ENCODE measurements at places on chromosomes 13 and 19.

DNA sequence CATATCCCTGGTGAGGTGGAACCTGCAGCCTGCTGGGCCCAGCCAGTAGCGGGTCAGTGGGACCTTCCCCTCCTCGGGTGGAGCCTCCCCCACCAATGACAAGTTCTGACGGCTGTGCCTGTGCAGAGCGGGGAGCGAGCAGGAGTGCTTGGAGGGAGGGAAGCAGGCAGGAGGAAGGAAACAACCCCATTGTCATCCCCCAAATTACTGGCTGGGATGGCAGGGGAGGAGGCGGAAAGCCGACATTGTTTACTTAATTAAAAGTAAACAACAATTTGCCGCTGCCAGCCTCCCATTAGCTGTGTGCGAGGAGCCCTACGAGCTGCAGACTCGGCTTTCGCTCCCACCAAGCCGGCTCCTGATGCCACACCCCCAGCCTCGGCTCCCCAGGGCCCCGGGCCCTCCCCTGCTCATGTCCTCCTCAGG, 45.5 kb downstream of the LYL1 start:
- no peak for DNase-seq

GRCh38 chr19:54035215-54036178, 28.2 kb downstream of the VSTM1 start:
- no peak for DNase-seq

GRCh38 chr13:43347877-43348276, 324.5 kb downstream of the DNAJC15 start:
- no peak for DNase-seq

DNA sequence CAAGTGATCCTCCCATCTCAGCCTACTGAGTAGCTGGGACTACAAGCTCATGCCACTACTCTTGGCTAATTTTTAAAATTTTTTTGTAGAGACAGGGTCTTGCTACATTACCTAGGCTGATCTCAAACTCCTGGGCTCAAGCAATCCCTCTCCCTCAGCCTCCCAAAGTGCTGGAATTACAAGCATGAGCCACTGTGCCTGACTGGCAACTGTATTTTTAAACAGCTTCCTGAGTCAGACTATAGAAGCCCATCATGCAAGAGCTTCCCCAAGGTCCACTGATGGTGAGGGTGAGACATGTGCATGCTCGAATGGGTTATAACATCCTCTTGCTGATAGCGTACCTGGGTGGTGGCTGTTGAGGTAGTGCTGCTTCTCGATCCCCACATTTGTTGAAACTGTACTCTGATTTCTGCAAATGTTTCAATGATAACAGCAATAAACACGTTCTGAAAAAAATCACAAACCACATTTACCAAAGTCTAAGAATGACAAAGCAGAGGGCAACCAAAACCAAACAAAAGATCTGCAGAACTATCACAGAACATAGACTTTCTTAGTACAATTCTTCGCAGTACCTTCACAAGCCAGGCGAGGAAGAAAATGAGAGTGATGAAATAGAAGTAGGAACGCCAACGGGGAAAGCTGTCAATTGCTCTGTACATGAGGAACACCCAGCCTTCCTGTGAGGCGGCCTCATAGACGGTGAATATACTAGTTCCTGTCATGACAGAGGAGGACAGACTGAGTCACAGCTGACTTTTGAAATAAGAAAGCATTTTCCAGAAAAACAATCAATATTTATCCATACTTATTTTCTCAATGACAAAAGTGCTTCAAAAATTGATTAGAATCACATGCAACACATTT, 124.4 kb downstream of the NALCN start:
- no peak for DNase-seq

GRCh38 chr19:16661480-16662034, 618 bp downstream of the TMEM38A start:
- no peak for DNase-seq

DNA sequence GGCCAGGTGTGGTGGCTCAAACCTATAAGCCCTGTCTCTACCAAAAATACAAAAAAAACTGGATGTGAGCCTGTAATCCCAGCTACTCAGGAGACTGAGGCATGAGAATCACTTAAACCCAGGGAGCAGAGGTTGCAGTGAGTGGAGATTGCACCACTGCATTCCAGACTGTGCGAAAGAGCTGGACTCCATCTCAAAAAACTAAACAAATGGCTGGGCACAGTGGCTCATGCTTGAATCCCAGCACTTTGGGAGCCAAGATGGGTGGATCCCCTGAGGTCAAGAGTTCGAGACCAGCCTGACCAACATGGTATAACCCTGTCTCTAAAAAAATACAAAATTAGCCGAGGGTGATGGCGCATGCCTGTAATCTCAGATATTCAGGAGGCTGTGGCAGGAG, 34.9 kb upstream of the ZNF83 start:
- no peak for DNase-seq

DNA sequence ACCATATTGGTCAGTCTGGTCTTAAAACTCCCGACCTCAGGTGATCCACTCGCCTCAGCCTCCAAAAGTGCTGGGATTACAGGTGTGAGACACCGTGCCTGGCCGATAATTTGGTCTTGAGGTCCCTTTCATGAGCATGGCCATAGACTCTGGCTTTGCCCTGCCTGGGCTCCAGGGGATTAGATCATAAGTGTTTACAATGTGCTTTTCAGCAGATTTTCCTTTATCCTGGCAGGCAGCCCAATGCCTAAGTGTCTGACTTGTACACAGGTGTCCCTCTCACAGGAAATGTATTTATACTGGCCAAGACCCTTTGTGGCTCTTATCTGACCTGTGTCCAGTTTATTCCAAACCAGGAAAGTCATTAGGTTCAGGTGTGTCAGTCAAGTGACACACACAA, 15.9 kb downstream of the BCAM start:
- no peak for DNase-seq

DNA sequence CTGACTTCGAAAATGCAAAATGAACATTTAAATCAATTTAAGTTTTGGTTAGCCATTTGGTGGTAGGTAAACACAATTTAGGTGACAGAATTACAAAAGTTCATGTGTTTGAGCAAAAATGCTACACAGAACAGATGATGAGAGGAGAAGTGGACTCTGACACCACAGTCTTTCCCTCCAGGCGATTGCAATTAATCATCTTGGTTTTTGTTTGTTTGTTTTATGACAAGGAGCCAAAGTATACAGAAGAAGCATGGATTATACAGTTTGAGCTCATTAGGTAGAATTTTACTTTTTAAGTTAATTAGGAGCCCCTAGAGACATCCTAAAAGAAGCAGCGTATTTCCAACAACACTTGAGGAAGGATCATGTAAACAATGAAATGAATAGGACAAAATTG, 49.3 kb upstream of the FREM2 start:
- DNase-seq, result no peak

DNA sequence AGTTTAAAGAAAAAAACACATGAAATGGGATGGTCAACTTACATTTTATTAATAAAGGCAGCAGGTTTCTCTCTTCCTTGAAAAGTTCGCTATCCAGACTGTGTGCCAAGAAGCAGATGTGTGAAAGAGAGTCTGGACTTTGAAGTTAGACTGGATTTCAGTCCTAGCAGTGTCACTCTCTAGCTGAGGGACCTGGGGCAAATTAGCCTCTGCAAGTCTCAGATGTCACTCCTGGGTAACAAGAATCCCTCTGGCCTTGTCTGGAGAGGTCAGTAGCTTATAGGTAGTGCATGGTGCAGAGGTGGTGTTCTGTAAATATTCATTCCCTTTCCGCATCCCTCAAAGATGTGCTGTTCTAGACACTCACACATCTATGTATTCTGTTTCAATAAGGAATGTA, 187.6 kb upstream of the RNF113B start:
- DNase-seq, result no peak

DNA sequence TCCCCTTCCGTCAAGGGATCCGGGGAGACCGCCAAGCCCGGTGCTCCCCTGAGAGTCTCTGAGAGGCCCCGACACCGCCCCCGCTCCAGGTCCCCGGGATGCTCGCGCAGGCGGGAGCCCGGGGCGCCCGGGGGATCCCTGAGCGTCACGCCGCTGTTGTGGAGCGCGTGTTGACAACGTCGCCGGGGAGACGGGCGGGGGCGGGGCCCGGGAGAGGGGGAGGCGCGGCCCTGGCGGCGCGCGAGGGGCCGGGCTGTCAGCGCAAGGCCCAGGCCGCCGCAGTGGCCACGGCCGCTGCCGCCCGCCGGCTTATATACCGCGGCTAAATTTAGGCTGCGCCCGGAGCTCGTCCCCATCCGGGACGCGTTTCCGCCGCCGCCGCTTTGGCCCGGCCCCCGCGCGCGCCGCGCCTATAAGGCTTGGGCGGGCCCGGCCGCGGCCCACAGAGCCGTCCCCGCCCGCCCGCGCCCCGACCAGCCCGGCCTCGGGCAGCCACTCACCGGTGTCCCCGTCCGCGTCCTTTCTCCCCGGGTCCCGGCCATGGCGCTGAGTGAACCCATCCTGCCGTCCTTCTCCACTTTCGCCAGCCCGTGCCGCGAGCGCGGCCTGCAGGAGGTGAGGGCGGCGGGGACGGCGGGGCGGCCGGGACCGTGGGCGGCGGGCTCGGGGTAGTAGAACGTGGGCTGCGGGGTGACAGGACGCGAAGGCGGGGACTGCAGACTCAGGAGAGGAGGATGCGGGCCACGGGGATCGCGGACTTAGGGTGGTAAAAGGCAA, at the start of gene KLF2:
TSS of gene KLF2 (plus strand) at position 443 of the 777 bp plus-strand sequence. CDS start at position 541, 98 bp downstream.
- peak; percentile 86 for DNase-seq

DNA sequence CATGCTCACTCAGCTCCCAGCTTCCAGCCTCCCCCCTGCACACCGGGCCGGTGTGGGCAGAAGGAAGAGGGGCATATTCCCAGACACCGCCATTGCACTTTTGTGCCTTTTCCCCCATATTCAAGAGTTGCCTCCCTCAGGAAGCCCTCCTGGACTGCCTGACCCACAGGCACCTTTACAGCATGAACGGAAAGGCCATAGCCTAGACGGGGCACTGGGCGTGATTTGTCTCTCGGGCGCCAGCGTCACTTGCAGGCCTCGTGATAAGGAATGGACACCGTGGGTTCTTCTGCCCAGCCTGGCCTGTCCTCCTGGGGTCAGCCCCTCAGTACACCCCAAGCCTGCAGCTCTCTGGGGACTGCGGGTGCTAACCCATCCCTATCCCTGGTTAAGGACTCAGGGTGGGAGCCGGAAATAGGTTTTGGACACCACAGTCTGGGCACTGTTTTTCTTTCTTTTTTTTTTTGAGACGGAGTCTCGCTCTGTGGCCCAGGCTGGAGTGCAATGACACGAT, 933 bp upstream of the UQCR11 start:
- DNase-seq, result no peak

- peak; percentile 47 for DNase-seq
Observed at GRCh38 chr19:47719047-47719859, 6.0 kb downstream of the EHD2 start.

GRCh38 chr13:21739771-21740170, 68.9 kb downstream of the FGF9 start:
- no peak for DNase-seq

GRCh38 chr13:77698201-77699058, 943 bp downstream of the SLAIN1 start:
- peak; percentile 41 for DNase-seq

- DNase-seq, result no peak
Observed at GRCh38 chr13:44268980-44269379, 104.6 kb upstream of the SERP2 start.

GRCh38 chr13:24650161-24650560, 30.0 kb upstream of the ATP12A start:
- DNase-seq, result no peak

DNA sequence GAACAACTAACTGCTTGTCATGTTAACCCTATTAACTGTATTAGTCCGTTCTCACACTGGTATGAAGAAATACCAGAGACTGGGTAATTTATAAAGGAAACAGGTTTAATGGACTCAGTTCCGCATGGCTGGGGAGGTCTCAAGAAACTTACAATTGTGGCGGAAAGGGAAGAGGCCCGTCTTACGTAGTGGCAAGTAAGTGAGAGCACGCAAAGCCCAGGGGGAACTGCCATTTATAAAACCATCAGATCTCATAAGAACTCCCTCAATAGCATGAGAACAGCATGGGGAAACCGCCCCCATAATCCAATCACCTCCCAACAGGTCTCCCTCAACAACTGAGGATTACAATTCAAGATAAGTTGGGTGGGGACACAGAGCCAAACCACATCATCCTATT, 34.7 kb downstream of the PHF11 start:
- DNase-seq, result no peak

GRCh38 chr13:23268441-23268840, 87.7 kb downstream of the SGCG start:
- no peak for DNase-seq

GRCh38 chr19:46925548-46925950, 64.8 kb downstream of the ARHGAP35 start:
- no peak for DNase-seq

- no peak for DNase-seq
Observed at GRCh38 chr13:112740502-112741131, 50.8 kb downstream of the ATP11A start.

DNA sequence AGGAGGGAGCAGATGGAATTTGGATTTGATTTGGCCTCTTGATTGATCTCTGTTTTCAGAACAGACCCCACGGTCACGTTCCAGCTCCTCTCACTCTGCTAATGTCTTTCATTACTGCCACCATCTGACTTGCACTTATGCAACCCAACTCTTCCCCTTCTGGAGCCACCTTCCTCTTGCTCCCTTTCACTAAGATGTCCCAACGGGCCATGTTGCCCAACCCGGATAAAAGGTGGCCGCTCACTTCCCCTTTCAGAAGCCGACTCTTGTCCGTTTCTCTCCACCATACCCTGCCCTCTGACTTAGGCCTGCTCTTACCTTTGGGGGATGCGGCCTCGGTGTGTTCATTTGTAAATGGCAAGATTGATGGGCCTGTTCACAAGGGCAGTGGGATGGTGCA, 27.4 kb upstream of the CYP4F8 start:
- DNase-seq, result no peak

DNA sequence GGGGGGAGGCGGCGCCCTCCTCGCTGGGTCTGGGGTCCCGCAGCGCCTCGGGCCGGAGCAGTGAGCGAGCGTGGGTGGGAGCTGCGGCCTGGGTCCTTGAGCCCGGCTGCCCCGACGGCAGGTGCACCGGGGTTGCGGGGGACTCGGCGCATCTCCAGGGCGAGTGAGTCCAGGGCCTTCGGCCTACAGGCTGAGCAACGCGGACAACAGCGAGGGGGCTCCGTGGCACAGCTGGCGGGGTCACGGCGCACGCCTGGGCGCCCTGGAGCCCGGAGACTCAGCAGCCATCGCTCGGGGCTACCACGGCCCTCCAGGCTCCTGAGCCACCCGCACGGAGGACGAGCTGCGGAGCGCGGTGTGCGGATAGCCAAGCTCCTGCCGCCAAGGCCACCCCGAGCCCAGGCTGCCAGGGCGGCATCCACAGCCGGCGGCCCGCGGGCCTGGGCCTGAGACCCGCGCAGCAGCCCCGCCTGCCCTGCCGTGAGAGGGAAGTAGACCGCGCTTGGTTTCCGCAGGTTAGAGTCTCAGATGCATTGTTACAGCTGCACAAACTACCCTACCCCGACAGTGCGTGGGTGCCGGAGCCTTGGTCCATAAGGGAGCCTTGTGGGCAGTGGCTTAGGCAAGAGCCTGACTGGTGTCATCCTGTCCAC, 253.9 kb upstream of the SGCG start:
- no peak for DNase-seq

- DNase-seq, result no peak
Observed at GRCh38 chr19:36972571-36972970, 56.4 kb downstream of the ZNF568 start.

GRCh38 chr13:111395511-111396393, 75.3 kb downstream of the TEX29 start:
- DNase-seq, result no peak

All from cerebellum (tissue), 4 donors.